ENCODE measurements at places on chromosomes 12 and 14.

DNA sequence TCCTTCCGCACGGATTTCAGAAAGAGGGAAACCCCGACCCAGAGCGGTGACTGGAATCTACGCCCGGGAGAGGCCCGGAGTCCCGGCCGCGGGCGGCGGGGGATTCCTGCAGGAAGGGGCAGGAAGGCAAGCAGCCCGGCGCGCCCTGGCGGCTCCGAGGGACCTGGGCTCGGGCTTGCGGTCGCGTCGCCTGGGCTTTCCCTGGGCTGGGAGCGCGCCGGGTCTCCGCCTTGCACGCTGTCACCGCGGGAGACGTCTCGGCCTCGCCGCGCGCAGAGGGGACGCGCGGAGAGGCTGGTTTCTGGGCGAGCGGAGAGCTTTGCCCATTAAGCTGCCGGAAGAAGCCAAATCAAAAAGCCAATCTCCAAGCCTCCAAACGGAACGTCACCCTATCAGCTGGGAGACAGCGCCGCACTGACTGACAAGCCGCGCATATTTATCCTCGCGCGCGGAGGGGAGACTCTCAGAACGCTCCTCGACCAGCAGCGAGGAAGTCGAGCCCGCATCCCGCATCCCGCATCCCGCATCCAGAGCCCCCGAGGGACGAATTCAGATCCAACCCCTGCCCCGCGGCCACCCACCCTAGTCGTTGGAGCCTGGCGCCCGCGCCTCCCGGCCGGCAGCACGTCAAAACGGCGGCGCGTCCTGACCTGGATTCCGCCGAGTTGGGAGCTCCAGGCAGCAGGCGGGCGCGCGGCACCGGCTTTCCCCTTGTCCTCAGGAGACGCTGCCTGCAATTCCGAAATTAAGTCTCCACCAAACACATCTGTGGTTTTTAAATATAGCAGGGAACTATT, at the start of gene SLC8A3:
Gene SLC8A3, minus strand, starts transcription at position 293 of the 797 bp plus-strand sequence. CDS start 20,529 bp downstream, outside the sequence.
- peak; percentile 87 for DNase-seq

- DNase-seq = no peak
Observed at GRCh38 chr12:17949558-17950141, 140.3 kb downstream of the RERGL start.

DNA sequence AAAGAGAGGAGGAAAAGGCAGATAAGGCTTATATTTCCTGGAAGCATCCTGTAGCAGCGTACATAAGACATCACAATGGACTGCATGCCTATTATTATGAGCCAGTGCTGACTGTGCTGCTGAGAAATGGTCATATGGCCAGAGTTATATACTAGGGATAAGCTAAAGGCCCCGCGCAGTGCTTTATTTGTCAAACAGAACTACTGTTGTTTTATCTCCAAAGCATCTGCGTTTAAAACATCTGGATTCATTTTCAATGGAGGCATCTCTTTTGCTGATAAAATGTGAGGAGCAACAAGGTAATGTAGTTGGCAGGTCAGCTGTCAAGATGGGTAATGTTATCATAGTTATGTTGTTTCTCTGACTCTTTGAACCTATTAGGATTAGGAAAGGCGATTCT, 28.0 kb upstream of the LMNTD1 start:
- no peak for DNase-seq

GRCh38 chr12:115210533-115211252, 526.7 kb upstream of the TBX3 start:
- no peak for DNase-seq

- no peak for DNase-seq
Observed at GRCh38 chr12:47078733-47079467, 521 bp upstream of the PCED1B start.

DNA sequence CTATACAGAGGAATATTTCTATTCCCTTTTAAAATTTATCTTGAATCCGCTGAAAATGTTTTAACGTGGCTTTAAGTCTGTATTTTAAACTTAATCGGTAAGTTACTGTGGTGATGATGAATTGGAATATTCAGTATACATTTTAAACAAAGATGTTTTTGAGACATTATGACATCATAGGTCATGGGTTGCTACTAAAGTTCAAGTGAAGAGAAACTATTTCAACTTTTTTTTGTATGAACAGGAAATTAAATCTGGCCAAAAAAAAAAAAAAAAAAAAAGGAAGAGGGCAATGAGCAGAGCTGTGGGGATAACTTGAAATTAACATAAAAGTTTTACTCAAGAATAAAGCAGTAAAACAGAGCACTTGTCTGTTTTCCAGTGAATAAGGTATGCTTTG, 109.0 kb downstream of the PLEKHA5 start:
- no peak for DNase-seq

DNA sequence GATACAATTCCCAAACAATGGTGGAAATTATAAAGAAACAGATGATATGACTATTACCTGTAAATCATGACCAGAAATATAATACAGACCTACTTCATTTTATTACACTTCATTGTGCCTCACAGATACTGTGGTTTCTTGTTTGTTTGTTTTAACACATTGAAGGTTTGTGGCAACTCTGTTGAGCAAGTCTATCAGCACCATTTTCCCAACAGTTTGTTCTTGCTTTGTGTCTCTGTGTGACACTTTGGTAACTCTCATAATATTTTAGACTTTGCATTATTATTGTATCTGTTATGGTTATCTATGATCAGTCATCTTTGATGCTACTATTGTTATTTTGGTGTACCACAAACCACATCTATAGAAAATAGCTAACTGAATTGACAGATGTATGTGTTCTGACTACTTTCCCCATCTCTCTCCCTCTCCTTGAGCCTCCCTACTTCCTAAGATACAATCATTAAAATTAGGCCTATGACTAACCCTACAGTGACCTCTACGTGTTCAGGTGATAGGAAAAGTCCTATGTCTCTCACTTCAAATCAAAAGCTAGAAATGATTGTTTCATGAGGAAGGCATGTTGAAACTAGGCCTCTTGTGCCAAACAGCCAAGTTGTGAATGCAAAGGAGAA, 49.1 kb downstream of the FBXO33 start:
- DNase-seq = no peak

DNA sequence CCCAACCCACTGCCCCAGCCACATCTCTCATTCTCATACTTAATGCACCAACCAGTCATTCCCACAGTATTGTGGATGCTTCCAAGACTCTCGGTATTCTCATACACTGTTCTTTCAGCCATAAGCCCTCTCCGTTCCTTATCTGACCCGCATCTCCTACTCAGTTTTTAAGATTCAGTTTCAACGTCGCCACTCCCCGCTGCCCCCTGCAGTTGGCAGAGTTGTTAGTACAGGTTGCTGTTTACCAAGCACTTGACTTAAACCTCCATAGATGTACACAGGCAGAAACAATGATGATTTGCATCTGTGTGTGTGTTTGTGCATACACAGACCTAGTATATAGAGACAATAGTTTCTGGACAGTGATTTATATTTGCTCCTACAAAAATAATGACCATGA, 40.2 kb downstream of the PAH start:
- DNase-seq = no peak

- no peak for DNase-seq
Observed at GRCh38 chr14:68103853-68104252, 284.3 kb downstream of the RAD51B start.

DNA sequence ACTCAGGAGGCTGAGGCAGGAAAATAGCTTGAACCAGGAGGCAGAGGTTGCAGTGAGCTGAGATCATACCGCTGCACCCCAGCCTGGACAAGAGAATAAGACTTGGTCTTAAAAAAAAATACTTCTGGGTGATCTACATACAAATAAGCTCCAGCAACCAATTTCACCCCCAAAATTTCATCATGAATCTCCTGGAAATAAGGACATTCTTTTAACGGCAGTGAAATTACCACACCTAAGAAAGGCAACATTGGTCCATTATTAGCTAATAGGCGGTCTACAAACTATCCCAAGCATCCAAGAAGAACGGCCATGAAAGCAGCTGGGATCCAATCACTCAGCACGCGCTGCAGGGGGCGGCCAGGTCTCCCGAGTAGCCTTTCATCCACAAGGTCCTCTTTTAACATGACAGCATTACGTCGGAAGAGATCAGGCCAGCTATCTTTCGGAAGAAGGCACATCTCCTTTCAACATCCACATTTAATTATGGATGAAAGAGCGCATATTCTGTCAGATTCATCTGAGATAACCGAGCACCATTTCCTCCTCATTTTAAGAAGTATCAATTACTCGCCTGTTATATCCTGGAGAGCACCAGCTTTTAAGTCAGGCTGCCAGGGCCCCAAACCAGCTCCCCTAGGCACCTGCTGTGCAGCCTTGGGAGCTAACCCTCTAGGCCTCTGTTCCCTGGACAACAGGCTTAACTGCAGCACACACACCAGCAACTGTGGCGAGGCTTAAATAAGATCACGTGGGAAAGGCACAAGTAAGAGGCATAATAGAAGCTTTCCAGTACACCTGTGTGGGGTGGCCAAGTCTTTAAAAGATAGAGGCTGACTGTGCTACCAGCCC, 4.2 kb downstream of the SLC15A4 start:
- DNase-seq = no peak

Data from NCI-H526 (cell line).